ENCODE measurements at places on chromosomes 13 and 19.

- peak; percentile 66 for DNase-seq
These were observed at the start of gene BCL3 for GRCh38 chr19:44748426-44749254. Gene BCL3 (plus strand): TSS chr19:44748708. CDS start chr19:44748791, 83 bp downstream.

GRCh38 chr13:51206584-51206983 is 15.6 kb upstream of the FAM124A start:
- DNase-seq = no peak

- no peak for DNase-seq
These were observed 6.4 kb downstream of the ZNF773 start for GRCh38 chr19:57506163-57506562.

GRCh38 chr13:108947551-108948030 is 318.2 kb downstream of the MYO16 start:
- no peak for DNase-seq
